ENCODE measurements at places on chromosomes 7 and 10. TPM values are rescaled to one million over a fixed set of nuclear protein-coding genes. Genes with fewer than 3 reads are reported as not detected.

DNA sequence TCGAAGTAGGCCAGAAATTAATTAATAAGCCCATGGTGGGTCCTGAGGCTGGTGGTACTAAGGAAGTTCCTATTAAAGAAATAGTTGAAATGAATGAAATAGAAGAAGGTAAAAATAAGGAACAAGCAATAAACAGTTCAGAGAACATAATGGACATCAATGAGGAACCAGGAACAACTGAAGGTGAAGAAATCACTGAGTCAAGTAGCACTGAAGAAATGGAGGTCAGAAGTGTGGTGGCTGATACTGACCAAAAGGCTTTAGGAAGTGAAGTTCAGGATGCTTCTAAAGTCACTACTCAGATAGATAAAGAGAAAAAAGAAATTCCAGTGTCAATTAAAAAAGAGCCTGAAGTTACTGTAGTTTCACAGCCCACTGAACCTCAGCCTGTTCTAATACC, 36.0 kb downstream of the SLK start:
- no peak overlapping the region for H3K4me3 ChIP-seq
- peaks cover 74% of the 10 kb centered on the region for H3K36me3 ChIP-seq
- no peak overlapping the region for H3K27ac ChIP-seq
- no peaks in the 10 kb centered on the region for H3K27me3 ChIP-seq

DNA sequence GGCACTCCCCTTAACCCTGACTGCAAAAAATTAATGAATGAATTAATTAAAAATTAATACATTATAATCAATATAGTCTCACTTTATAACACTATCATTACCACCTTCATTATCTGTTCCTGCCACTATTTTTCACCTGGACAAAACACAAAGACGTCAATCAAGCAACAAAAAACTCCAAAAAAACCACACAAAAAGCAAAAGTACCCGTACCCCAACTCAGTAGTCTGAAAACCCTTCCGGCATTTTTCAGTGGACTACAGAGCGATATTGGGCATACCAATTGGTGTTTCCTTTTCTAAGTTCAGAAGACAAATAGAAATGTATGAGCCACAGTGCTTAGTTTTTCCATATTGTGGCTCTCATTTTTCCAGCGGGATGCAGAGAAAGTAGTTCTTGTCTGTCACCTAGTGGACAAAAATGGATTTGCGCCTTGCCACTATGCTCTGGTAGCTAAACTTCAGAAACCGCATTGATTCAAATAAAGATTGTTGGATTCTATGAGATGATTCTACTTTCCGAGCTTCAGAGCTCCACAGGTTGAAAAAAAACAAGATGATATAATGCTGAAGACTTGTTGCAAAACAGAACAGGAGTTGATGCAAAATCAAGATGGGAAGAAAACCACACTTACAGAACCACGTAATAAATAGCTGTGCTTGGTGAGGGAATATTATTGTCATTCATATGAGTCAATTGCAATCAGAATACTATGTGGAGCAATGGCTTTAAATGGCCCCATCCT, 50.6 kb upstream of the ITGB1 start:
- H3K36me3 ChIP-seq = no peaks in the 10 kb centered on the region
- no peaks in the 10 kb centered on the region for H3K27me3 ChIP-seq
- H3K4me3 ChIP-seq = no peak overlapping the region
- peaks cover 3% of the 10 kb centered on the region for H3K4me1 ChIP-seq
- no peak overlapping the region for H3K27ac ChIP-seq
- peak; percentile 84 for DNase-seq

- H3K4me1 ChIP-seq = peaks cover 8% of the 10 kb centered on the region
- no peaks in the 10 kb centered on the region for H3K36me3 ChIP-seq
- no peaks in the 10 kb centered on the region for H3K27me3 ChIP-seq
- peak; percentile 85 for DNase-seq
- no peak overlapping the region for H3K27ac ChIP-seq
- H3K4me3 ChIP-seq = peak overlapping the region; percentile 38
These were observed 137.2 kb downstream of the ARID5B start for GRCh38 chr10:62038609-62039190.

C10orf105 gene
- 0.27 TPM for total RNA-seq

KCNH2 gene
- total RNA-seq = 1.1 TPM

MEIG1 gene
- not detected for total RNA-seq

- H3K36me3 ChIP-seq = peaks cover 4% of the 10 kb centered on the region
- DNase-seq = no peak
- peaks cover 9% of the 10 kb centered on the region for H3K4me1 ChIP-seq
- H3K27me3 ChIP-seq = peaks cover 10% of the 10 kb centered on the region
These were observed 1.2 kb downstream of the DLG5 start for GRCh38 chr10:77925410-77925794.

GRCh38 chr7:70188901-70189650, 590.8 kb downstream of the AUTS2 start:
- H3K36me3 ChIP-seq = no peaks in the 10 kb centered on the region
- H3K4me1 ChIP-seq = no peaks in the 10 kb centered on the region
- no peaks in the 10 kb centered on the region for H3K27me3 ChIP-seq
- DNase-seq = no peak

- H3K36me3 ChIP-seq = no peaks in the 10 kb centered on the region
- H3K27me3 ChIP-seq = no peaks in the 10 kb centered on the region
- H3K4me3 ChIP-seq = no peak overlapping the region
- DNase-seq = no peak
- H3K4me1 ChIP-seq = no peaks in the 10 kb centered on the region
These were observed 77.1 kb downstream of the MAP3K8 start for GRCh38 chr10:30510932-30511700.

DNA sequence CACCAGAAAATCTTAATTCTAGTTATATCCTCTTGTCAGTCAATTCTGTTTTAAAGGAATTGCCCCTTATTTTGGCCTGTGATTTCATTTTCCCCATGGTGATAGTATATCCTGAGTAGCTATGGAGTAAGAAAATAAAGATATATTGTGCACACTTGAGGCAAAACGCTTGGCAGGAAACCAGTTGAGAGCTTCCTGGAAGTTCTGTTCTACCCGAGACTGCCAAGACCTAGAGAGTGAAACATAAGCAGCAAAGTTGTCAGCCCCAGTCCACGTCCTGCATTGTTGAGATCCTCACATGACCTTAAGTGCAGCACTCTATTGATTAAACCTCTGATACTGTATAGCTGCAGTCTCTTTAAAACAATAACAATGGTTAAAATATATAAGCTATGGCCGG, 235.2 kb downstream of the CDC14C start:
- DNase-seq = no peak
- no peak overlapping the region for H3K4me3 ChIP-seq
- no peak overlapping the region for H3K27ac ChIP-seq
- no peaks in the 10 kb centered on the region for H3K36me3 ChIP-seq

GRCh38 chr7:68173513-68173912, 1176.9 kb downstream of the TYW1 start:
- no peak overlapping the region for H3K27ac ChIP-seq
- no peak for DNase-seq
- H3K27me3 ChIP-seq = no peaks in the 10 kb centered on the region
- no peaks in the 10 kb centered on the region for H3K4me1 ChIP-seq
- H3K4me3 ChIP-seq = no peak overlapping the region
- no peaks in the 10 kb centered on the region for H3K36me3 ChIP-seq

DNA sequence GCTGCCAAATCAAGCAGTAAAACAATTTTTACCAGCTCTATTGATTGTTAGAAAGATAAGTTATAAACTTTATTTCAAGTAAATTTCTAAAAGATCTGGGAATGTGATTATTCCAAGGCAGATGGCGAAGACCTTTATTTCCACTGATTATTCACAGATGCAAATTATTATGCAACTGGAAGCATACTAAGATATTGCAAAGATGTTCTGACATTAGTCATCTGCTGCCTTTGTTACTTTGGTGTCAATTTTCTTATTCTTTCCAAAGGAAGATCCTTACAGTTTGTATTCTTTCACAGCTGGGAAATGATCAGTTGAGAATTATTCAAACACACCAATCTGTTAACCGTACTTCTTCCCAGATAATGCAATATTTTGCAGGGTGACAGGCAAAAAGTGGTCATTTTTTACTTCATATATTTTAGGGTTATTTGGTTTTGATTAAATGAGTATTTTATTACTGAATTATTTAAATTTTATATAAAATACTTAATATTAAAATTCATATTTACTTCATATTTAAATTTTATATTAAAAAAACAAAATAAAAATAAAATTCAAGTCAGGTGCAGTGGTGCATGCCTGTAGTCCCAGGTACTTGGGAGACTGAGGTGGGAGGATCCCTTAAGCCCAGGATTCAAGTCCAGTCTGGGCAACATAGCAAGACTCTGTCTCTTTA, 171.3 kb downstream of the FZD1 start:
- no peaks in the 10 kb centered on the region for H3K4me1 ChIP-seq
- H3K27ac ChIP-seq = no peak overlapping the region
- no peak overlapping the region for H3K4me3 ChIP-seq
- no peaks in the 10 kb centered on the region for H3K36me3 ChIP-seq
- DNase-seq = no peak

DNA sequence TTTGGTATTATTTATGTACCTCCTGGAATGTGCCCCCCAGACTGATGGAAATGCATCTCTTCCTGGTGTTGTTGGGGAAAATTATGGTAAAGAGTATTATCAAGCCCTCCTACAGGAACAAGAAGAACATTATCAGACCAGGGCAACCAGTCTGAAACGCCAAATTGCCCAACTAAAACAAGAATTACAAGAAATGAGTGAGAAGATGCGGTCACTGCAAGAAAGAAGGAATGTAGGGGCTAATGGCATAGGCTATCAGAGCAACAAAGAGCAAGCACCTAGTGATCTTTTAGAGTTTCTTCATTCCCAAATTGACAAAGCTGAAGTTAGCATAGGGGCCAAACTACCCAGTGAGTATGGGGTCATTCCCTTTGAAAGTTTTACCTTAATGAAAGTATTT, 17.0 kb downstream of the CSGALNACT2 start:
- DNase-seq = no peak
- no peaks in the 10 kb centered on the region for H3K4me1 ChIP-seq
- H3K4me3 ChIP-seq = no peak overlapping the region
- H3K27me3 ChIP-seq = no peaks in the 10 kb centered on the region
- no peak overlapping the region for H3K27ac ChIP-seq
- no peaks in the 10 kb centered on the region for H3K36me3 ChIP-seq

HOXA7 gene
- total RNA-seq = not detected

- H3K4me1 ChIP-seq = no peaks in the 10 kb centered on the region
- H3K4me3 ChIP-seq = no peak overlapping the region
- H3K27me3 ChIP-seq = no peaks in the 10 kb centered on the region
- no peak for DNase-seq
- H3K27ac ChIP-seq = no peak overlapping the region
These were observed 15.8 kb upstream of the DOCK1 start for GRCh38 chr10:126889421-126889820.

DNA sequence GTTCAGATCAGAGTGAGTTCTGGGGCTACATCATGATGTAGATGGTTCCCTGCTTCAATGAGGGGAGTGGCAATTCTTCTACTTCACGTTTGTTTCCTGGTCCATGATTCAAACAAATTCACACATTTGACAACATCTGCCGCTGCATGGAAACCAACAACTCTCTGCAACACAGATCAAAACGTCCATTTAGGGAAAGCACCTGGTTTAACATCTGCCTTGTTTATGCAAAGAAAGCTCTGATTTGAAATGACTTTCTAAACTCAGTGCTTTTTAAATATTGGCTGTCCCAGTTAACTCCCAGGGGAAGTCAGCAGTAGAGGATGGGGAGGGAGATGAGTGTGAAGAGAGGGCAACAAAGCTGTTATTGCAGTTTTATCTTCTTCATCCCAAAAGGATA, 93.8 kb downstream of the GAD2 start:
- H3K4me3 ChIP-seq = no peak overlapping the region
- H3K27me3 ChIP-seq = no peaks in the 10 kb centered on the region
- peaks cover 3% of the 10 kb centered on the region for H3K4me1 ChIP-seq
- H3K36me3 ChIP-seq = no peaks in the 10 kb centered on the region
- DNase-seq = no peak

SLC13A1 gene
- total RNA-seq = not detected

DNA sequence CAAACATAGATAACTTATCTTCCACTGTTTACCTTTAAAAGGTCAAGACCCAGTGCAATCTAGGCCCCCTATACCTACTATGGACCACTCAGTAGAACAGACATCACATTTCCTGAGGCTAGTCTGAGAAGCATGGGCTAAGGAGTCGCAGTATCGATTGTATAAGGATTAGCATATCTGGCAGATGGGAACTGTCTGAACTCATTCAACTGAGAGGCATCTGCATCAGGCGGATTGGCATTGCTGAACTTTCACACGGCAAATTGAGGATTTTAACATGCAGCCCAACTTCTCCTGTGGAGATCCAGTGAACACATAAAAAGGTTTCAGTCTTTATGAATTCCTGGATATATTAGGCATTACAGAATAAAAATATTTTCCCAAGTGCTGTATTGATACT, 89.1 kb upstream of the LRGUK start:
- H3K4me3 ChIP-seq = no peak overlapping the region
- no peaks in the 10 kb centered on the region for H3K36me3 ChIP-seq
- no peak overlapping the region for H3K27ac ChIP-seq
- H3K4me1 ChIP-seq = no peaks in the 10 kb centered on the region
- DNase-seq = no peak

GRCh38 chr10:35056133-35056532, 34.0 kb downstream of the CUL2 start:
- H3K4me1 ChIP-seq = no peaks in the 10 kb centered on the region
- no peak overlapping the region for H3K4me3 ChIP-seq
- peaks cover 51% of the 10 kb centered on the region for H3K36me3 ChIP-seq
- H3K27ac ChIP-seq = no peak overlapping the region
- no peaks in the 10 kb centered on the region for H3K27me3 ChIP-seq

- H3K27me3 ChIP-seq = no peaks in the 10 kb centered on the region
- H3K4me3 ChIP-seq = no peak overlapping the region
- H3K27ac ChIP-seq = no peak overlapping the region
- H3K36me3 ChIP-seq = no peaks in the 10 kb centered on the region
- DNase-seq = no peak
These were observed 81.9 kb downstream of the CHRM2 start for GRCh38 chr7:136950331-136950730.

GRCh38 chr10:125172694-125173093, 12.3 kb upstream of the CTBP2 start:
- no peaks in the 10 kb centered on the region for H3K36me3 ChIP-seq
- no peak for DNase-seq
- H3K27me3 ChIP-seq = peaks cover 27% of the 10 kb centered on the region
- no peak overlapping the region for H3K27ac ChIP-seq
- H3K4me1 ChIP-seq = peaks cover 5% of the 10 kb centered on the region

AOAH gene
- total RNA-seq = 0.59 TPM

- peak within 1 kb of the TSS; percentile 88 for H3K27ac ChIP-seq
- DNase-seq = peak; percentile 99
- H3K27me3 ChIP-seq = no peaks in the 10 kb centered on the region
These were observed at the start of gene KLHL7 for GRCh38 chr7:23105644-23106056. TSS of gene KLHL7 (plus strand) at chr7:23105785. CDS start at chr7:23106027, 242 bp downstream.

GRCh38 chr7:41584746-41585145, 118.1 kb downstream of the INHBA start:
- H3K27me3 ChIP-seq = no peaks in the 10 kb centered on the region
- DNase-seq = no peak
- H3K27ac ChIP-seq = no peak overlapping the region
- H3K4me3 ChIP-seq = no peak overlapping the region
- H3K4me1 ChIP-seq = no peaks in the 10 kb centered on the region

MKI67 gene
- 74.8 TPM for total RNA-seq

- DNase-seq = no peak
- peaks cover 14% of the 10 kb centered on the region for H3K36me3 ChIP-seq
- H3K27me3 ChIP-seq = no peaks in the 10 kb centered on the region
- H3K27ac ChIP-seq = no peak overlapping the region
These were observed 95.5 kb downstream of the CELF2 start for GRCh38 chr10:11113156-11113555.

GRCh38 chr7:130674456-130674855, 5.9 kb upstream of the COPG2 start:
- no peak overlapping the region for H3K27ac ChIP-seq
- no peaks in the 10 kb centered on the region for H3K4me1 ChIP-seq
- H3K4me3 ChIP-seq = no peak overlapping the region
- no peaks in the 10 kb centered on the region for H3K36me3 ChIP-seq
- DNase-seq = no peak
